ENCODE measurements at places on chromosomes 1 and 21. TPM values are rescaled to one million over a fixed set of nuclear protein-coding genes. Genes with fewer than 3 reads are reported as not detected.

DNA sequence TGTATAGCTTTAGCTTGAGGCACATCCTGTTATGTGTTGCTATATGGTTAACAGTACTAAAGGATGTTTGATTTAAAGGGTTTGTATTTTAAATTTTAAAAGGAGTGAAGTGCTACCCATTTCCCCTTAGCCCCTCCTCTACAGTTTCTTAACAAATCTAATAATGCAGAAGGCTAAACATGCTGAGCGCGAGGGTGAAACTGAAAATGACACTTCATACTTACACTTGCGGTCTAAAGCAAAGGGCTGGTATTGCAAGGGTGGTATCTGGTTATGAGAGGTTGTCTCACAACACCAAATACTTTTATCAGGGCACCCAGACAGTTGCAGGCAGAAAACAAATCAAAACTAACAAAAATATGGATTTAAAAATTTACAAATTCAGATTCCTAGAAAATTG, 172.3 kb downstream of the SIPA1L2 start:
- DNase-seq = no peak

DNA sequence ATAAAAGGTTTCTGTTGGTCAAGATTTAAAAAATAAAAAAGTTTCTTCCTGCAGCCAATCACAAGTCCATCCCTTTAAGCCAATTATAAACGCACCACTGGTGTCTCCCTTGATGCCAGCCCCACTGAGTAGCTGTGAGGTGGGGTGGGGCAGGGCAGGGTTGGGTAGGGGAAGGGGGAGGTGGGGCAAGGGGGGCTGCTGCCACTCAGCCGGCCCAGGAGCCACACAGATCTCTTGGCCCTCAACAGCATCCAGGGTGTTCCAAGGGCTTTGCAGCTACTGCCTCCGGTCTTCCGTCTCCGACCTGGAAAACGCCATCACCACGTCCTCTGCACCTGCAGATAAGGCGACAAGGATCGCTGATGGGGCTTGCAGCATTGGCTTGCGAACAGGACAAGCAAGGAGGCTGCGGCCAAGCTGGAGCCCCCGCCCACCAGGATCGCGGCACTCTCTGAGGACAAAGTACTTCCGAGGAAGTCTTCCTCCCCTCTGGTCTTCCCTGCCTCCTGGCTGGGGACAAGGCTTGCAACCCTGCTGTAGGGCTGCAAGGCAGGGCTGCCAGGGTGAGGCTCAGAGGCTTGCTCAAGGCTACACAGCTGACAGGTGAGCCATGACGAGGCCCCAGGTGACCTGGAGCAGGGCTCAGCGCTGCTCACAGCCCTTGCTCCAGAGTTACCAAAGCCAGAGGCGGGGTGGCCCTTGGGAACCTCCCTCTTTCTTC, 26.8 kb upstream of the CLSTN1 start:
- DNase-seq = no peak

DNA sequence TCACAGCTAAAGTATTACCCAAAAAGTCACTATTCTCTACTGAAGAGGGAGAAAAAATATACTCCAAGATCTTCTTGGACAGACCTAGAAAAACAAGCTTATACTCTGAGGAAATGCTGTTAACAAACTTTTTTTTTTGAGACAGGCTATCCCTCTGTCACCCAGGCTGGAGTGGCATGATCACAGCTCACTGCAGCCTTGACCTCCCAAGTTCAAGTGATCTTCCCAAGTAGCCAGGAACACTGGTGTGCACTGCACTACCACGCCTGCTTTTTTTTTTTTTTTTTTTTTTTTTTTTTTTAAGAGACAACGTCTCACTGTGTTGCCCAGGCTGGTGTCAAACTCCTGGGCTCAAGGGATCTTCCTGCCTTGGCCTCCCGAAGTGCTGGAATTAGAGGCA, 17.3 kb downstream of the GLRX2 start:
- no peak for DNase-seq

DNA sequence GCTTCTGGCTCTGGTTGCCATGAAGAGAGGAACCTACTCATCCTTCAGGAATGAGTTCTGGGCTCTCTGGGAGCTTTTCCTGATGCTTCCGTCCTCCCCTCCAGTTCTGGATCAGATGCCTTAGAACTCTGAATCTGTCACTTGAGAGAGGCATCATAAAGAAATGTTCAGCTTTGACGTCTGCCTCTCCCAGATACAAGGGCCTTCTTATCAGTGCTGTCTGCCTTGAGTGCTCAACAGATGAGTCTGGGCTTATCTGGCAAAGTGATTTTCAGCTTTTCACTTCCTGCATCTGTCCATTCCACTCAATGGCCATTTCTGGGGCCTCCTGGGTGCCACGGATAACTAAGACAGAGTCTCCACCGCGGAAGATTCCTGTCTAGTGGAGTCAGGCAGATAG, 12.3 kb upstream of the OTUD3 start:
- no peak for DNase-seq

RHOU gene
- total RNA-seq = 5.4 TPM
